ENCODE measurements at places on chromosomes 12 and 14. TPM values are rescaled to one million over a fixed set of nuclear protein-coding genes. Genes with fewer than 3 reads are reported as not detected.
A peak's percentile ranks its signal among the peaks of the same experiment; 100 is the strongest.

The HCAR3 gene
- 1.8 TPM for total RNA-seq

DNA sequence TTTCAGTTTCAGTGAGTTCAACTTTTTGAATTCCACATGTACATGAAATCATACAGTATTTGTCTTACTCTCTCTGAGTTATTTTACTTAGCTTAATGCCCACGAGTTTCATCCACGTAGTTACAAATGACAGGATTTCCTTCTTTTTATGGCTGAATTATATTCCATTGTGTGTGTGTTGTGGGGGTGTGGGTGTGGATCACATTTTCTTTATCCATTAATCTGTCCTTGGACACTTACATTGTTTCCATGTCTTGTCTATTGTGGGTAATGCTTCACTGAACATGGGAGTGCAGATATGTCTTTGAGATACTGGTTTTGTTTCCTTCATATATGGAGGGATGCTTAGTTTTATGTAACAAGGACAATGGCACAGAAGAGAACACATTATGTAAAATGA, 63.5 kb upstream of the TMTC1 start:
- no peak overlapping the region for H3K4me3 ChIP-seq
- DNase-seq, result no peak
- no peaks in the 10 kb centered on the region for H3K4me1 ChIP-seq
- H3K27ac ChIP-seq, result no peak overlapping the region

DNA sequence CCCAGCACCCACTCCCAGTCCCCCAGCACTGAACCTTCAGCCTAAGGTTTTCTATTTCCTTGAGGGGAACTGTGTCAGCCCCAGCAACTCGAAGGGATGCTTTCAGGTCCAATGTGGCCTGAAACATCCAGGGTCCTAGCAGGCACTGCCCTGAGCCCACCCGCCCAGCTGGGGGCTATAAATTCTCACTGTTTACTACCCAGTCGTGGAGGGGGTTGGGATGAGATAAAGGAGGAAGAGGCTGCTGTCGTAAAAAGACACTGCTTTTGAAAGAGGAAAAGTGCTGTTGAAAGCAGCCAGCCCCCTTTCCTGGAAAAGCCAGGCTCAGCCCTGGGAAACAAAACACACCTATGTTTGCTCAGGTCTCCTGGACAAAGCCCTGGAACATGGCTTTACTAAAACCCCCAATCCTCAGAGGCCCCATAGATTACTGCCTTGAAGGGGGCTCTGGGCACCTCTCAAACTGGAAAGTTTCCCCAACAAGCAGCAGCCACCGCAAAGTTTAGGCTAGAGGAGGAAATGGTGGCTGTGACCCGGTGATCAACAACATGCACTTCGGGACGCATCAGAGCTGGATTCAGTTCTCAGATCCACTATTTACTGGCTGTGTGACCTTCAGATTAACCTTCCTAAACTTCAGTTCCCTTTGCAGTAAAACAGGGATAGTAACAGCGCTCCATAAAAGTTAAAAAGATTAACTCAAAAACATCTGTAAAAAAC, 51.0 kb downstream of the ACTN1 start:
- peaks cover 20% of the 10 kb centered on the region for H3K36me3 ChIP-seq
- H3K27ac ChIP-seq, result peak overlapping the region; percentile 65
- no peaks in the 10 kb centered on the region for H3K27me3 ChIP-seq
- H3K4me1 ChIP-seq, result peaks cover 51% of the 10 kb centered on the region
- H3K4me3 ChIP-seq, result no peak overlapping the region

The ADAMTS20 gene
- total RNA-seq, result not detected

GRCh38 chr12:93197067-93197593, 180.6 kb upstream of the NUDT4 start:
- H3K36me3 ChIP-seq, result no peaks in the 10 kb centered on the region
- H3K4me1 ChIP-seq, result no peaks in the 10 kb centered on the region
- no peak for DNase-seq

GRCh38 chr12:118498171-118498570, 121.8 kb downstream of the SUDS3 start:
- peaks cover 12% of the 10 kb centered on the region for H3K4me1 ChIP-seq
- H3K27me3 ChIP-seq, result no peaks in the 10 kb centered on the region
- H3K36me3 ChIP-seq, result no peaks in the 10 kb centered on the region
- DNase-seq, result peak; percentile 58
- H3K4me3 ChIP-seq, result no peak overlapping the region
- no peak overlapping the region for H3K27ac ChIP-seq

- H3K27ac ChIP-seq, result no peak overlapping the region
- no peak overlapping the region for H3K4me3 ChIP-seq
- DNase-seq, result no peak
- no peaks in the 10 kb centered on the region for H3K4me1 ChIP-seq
Observed at GRCh38 chr12:46779879-46780278, 45.9 kb downstream of the SLC38A4 start.

DNA sequence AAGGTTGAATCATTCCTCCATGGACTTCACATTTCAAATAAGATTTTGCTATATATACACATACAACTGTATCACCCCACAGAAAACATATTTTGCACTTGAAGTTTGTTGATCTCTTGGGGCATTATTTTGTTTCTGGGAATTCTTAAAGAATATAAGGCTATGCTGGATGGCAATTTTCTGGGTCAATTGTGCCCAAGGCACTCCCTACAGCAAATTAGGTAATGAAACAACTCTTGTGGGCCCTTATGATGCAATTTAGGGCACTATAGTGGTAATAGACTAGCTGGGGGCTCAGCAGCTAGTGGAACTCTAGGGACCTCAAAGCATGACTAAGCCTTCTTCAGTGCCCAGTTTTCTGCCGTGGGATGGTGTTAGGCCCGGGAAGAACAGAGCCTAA, 444.4 kb downstream of the NRXN3 start:
- DNase-seq, result no peak
- H3K4me1 ChIP-seq, result no peaks in the 10 kb centered on the region
- H3K4me3 ChIP-seq, result no peak overlapping the region
- H3K27ac ChIP-seq, result no peak overlapping the region
- no peaks in the 10 kb centered on the region for H3K36me3 ChIP-seq
- H3K27me3 ChIP-seq, result no peaks in the 10 kb centered on the region

DNA sequence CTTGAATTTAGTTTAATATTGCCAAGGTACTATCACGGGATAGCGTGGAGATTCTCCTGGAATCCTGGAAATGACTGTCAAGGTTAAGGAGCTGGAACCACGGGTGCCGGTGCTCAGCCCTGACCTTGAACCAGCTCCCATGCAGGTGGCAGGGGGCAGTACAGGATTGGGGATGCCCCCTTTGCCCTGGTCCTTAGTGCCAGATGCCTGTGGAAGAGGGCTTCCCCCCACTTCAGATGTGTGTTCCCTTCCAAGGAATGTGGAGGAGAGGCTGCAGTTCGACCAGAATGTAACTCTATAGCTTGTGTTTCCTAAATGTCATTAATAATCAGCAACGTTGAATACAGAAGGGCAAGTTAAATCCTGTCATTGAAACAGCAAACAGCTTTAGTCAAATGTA, 258.9 kb downstream of the VRK1 start:
- no peaks in the 10 kb centered on the region for H3K4me1 ChIP-seq
- no peak for DNase-seq

DNA sequence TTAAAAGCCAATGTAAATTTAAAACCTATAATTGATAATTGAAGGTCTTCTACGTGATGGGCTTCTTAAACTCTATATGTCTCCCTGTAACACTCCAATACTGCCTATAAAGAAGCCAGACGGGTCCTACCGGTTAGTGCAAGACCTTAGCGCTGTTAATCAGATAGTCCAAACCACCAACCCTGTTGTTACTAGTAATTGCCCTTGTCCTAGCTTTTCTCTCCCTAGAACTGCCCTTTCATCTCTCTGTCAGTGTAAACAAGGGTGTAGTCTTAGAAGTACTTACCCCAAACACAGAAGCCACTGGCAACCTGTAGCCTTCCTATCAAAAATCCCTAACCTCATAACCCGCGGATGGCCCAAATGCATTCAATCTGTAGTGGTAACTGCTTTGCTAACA, 243.0 kb upstream of the DIO3 start:
- H3K36me3 ChIP-seq, result no peaks in the 10 kb centered on the region
- no peak overlapping the region for H3K27ac ChIP-seq
- no peaks in the 10 kb centered on the region for H3K27me3 ChIP-seq
- DNase-seq, result no peak
- H3K4me1 ChIP-seq, result no peaks in the 10 kb centered on the region

All from stomach (tissue), 19 donors.